Activated naive CD8-positive, alpha-beta T cell treated with anti-CD3 and anti-CD28 coated beads, Interleukin-2, amount 10 ng/mL, durations not matched to agents 7 days and 5 days (primary cell): ENCODE measurements at places on chromosomes 1 and 21. TPM values are rescaled to one million over a fixed set of nuclear protein-coding genes. Genes with fewer than 3 reads are reported as not detected.
A peak's percentile ranks its signal among the peaks of the same experiment; 100 is the strongest.

The LCE2A gene
- total RNA-seq: not detected

GRCh38 chr1:61585714-61586113 is 139.2 kb downstream of the TM2D1 start:
- peaks cover 18% of the 10 kb centered on the region for H3K27me3 ChIP-seq
- no peaks in the 10 kb centered on the region for H3K36me3 ChIP-seq
- H3K4me3 ChIP-seq: no peak overlapping the region

The FHAD1 gene
- 0.34 TPM for total RNA-seq

The USH2A gene
- not detected for total RNA-seq

DNA sequence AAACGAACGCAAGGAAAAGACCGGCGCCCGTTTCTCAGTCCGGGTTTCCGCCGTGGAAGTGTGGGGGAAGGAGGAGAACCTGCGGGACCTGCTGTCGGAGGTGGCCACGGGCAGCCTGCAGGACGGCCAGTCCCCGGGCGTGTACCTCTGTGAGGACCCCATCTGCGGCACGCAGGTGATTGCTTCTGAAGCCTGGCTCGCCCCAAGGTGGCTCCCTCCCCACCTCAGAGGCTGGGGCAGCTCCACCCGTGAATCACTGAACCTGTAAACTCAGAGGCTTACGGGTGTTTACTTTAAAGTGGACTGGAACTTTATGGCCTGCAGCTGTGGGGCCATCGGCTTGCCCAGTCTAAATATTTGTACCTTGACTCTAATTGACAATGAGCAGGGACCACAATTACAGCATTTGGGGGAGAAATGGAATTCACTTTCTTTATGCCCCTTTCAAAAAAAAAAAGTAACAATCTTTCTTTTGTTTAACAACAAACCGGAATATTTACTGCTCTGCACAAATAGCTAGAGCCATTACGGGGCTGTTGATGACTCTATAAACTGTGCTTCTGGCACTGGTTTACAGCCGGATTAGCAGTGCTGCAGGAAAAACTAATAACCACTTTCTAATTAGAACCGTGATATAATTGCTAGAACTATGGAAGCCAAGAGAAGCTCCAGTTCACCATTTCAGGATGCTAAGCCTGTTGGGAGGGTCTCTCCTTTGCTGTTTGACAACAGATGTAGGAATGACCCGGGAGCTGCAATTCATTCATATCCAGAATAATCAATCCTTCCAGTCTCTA is 454.8 kb downstream of the KIF26B start:
- no peak for DNase-seq
- no peaks in the 10 kb centered on the region for H3K36me3 ChIP-seq
- no peak overlapping the region for H3K4me3 ChIP-seq
- H3K27ac ChIP-seq: no peak overlapping the region
- peaks cover 8% of the 10 kb centered on the region for H3K27me3 ChIP-seq

The PKLR gene
- total RNA-seq: not detected

- H3K4me1 ChIP-seq: peaks cover 41% of the 10 kb centered on the region
- peak overlapping the region; percentile 97 for H3K4me3 ChIP-seq
- no peak for DNase-seq
- H3K27ac ChIP-seq: peak overlapping the region; percentile 91
- H3K36me3 ChIP-seq: peaks cover 12% of the 10 kb centered on the region
Observed at GRCh38 chr1:13703128-13703513, 3.1 kb downstream of the PRDM2 start.

- H3K4me1 ChIP-seq: no peaks in the 10 kb centered on the region
- no peak overlapping the region for H3K4me3 ChIP-seq
- peaks cover 5% of the 10 kb centered on the region for H3K27me3 ChIP-seq
- H3K36me3 ChIP-seq: no peaks in the 10 kb centered on the region
- H3K27ac ChIP-seq: no peak overlapping the region
- DNase-seq: no peak
Observed at GRCh38 chr1:17935230-17935629, 172.4 kb upstream of the IGSF21 start.

DNA sequence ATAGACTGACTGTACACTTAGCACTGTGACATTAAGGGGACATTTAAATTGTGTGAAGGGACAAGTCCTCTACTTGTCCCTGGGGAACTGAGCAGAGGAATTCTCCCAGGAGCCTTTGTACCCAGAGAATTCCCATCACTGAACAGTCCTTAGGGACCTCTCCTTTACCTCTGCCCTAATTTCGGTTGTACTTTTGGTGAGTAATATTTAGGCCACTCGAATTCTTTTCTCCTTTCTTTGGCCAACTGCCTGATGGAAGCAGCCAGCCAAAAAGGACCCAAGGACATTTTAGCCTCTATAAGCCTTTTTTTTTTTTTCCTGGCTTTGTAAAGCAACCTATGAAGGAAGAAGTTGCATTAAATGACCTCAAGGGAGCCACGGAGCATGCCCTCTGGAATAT is 71.5 kb downstream of the NR5A2 start:
- H3K36me3 ChIP-seq: peaks cover 2% of the 10 kb centered on the region
- H3K4me1 ChIP-seq: peaks cover 7% of the 10 kb centered on the region
- DNase-seq: no peak
- H3K27ac ChIP-seq: no peak overlapping the region
- peaks cover 17% of the 10 kb centered on the region for H3K27me3 ChIP-seq
- H3K4me3 ChIP-seq: no peak overlapping the region

DNA sequence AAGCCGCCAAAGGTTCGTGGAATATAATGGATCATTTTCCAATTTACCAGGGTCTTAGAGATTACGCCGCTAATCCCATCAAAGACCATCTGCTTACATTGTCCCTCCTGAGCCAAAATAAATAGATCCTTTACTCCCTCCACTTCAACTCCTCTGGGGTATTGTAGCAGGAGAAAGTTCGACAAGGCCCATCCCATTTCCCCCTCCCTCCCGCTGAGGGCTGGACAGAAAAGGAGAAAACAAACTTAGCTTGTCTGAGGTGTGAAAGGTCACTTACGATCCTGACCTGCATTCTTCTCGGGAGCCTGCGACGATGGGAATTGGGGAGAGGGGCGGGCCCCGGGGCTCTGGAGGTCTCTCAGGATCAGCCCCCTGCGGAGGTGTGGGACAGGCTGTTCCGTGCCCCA is 60.8 kb downstream of the MEF2D start:
- no peak for DNase-seq
- peaks cover 19% of the 10 kb centered on the region for H3K4me1 ChIP-seq
- H3K27me3 ChIP-seq: peaks cover 89% of the 10 kb centered on the region
- H3K27ac ChIP-seq: no peak overlapping the region

- H3K27ac ChIP-seq: peak overlapping the region; percentile 39
- H3K4me3 ChIP-seq: no peak overlapping the region
Observed at GRCh38 chr1:24459551-24460266, 42.9 kb upstream of the RCAN3 start.

The LCE1D gene
- not detected for total RNA-seq

- no peak for DNase-seq
- no peak overlapping the region for H3K4me3 ChIP-seq
- H3K36me3 ChIP-seq: no peaks in the 10 kb centered on the region
- H3K27ac ChIP-seq: no peak overlapping the region
- no peaks in the 10 kb centered on the region for H3K27me3 ChIP-seq
Observed at GRCh38 chr1:82405333-82405732, 604.6 kb downstream of the ADGRL2 start.

GRCh38 chr1:166066107-166066506 is 100.7 kb downstream of the FAM78B start:
- DNase-seq: no peak
- H3K36me3 ChIP-seq: no peaks in the 10 kb centered on the region
- no peaks in the 10 kb centered on the region for H3K4me1 ChIP-seq
- no peak overlapping the region for H3K4me3 ChIP-seq
- H3K27ac ChIP-seq: no peak overlapping the region

The SLC25A44 gene
- 30.9 TPM for total RNA-seq

DNA sequence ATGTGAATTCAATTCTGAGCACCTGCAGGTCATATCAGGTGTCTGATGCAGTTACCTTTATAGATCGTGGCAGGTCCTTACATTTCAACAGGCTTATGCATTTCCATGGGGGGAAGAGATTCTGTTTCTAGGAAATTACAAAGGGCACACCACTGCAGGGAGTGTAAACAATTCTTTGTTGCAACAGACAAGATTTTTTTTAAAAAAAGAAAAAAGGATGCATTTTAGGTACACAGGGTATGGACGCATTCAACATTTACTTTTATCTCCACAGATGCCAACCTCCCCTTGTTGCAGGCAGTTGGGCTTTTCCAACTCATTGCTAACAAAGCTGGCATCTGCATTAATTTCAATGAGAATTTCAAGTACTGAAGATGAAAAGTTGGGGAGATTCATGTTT is 13.5 kb upstream of the TEKT2 start:
- H3K27ac ChIP-seq: no peak overlapping the region
- H3K4me1 ChIP-seq: no peaks in the 10 kb centered on the region
- no peaks in the 10 kb centered on the region for H3K27me3 ChIP-seq
- DNase-seq: no peak

GRCh38 chr1:90835661-90836344 is 118.7 kb upstream of the BARHL2 start:
- H3K4me3 ChIP-seq: peak overlapping the region; percentile 28
- peak; percentile 37 for DNase-seq
- no peaks in the 10 kb centered on the region for H3K36me3 ChIP-seq
- peaks cover 89% of the 10 kb centered on the region for H3K27me3 ChIP-seq
- H3K4me1 ChIP-seq: peaks cover 10% of the 10 kb centered on the region
- H3K27ac ChIP-seq: no peak overlapping the region

DNA sequence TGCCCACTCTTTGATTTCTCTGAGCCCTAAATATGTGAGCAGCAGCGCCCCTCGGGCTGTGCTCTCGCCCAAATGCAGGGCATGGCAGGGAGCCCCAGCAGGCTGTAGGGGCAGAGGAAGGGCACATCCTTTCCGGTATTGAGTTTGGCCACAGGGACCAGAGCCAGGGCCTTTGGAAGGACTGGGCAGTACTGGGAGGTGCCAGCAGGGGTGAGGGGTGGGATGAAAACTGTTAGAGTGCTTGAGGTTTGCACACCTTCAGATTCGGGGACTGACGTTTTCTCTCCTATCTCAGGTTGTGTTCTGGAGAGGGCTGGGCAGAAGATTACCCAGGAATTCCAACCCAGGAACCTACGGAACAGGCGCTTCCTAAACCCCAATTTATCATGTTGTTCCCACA is 2.2 kb upstream of the ATP1A2 start:
- no peak for DNase-seq
- no peaks in the 10 kb centered on the region for H3K36me3 ChIP-seq
- peaks cover 16% of the 10 kb centered on the region for H3K27me3 ChIP-seq

GRCh38 chr1:3326516-3327388 is 127.7 kb upstream of the ARHGEF16 start:
- no peaks in the 10 kb centered on the region for H3K27me3 ChIP-seq
- no peaks in the 10 kb centered on the region for H3K36me3 ChIP-seq
- no peaks in the 10 kb centered on the region for H3K4me1 ChIP-seq
- H3K27ac ChIP-seq: no peak overlapping the region
- no peak for DNase-seq

GRCh38 chr1:119874186-119874585 is 22.1 kb downstream of the ADAM30 start:
- H3K4me3 ChIP-seq: no peak overlapping the region
- H3K4me1 ChIP-seq: peaks cover 11% of the 10 kb centered on the region
- no peak overlapping the region for H3K27ac ChIP-seq
- H3K27me3 ChIP-seq: peaks cover 35% of the 10 kb centered on the region

DNA sequence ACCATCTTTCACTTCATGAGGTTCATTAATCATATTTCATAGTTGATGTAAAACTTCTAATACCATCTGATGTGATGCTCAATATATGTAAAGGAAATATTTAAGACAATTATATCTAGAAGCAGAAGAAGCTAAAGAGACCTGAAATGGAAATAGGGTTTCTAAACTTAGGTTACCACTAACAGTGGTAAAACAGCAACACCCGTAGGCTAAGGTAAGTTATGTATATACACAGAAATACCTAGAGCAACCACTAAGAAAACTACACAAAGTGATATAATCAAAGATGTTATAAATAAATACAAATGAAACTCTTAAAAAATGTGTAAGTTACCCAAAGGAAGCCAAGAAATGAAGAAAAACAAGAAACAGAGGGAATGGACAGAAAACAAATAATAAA is 61.1 kb upstream of the TNFSF4 start:
- no peak overlapping the region for H3K4me3 ChIP-seq
- no peak overlapping the region for H3K27ac ChIP-seq
- no peaks in the 10 kb centered on the region for H3K27me3 ChIP-seq

DNA sequence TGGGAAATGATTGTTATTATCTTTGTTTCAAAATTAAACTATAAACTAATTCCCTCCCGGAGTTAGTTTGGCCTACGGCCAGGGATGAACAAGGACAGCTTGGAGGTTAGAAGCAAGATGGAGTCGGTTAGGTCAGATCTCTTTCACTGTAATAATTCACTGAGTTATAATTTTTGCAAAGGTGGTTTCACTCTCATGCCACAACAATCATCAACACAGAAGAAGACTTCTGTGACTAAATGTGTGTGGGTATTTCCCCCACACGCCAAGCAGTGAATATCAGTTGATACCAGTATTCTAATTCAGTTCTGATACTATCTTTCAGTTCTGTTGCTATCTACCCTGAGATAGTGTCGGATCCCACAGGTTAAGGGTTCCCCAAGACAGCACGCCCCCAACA is 215.1 kb downstream of the S1PR1 start:
- H3K36me3 ChIP-seq: peaks cover 2% of the 10 kb centered on the region
- peaks cover 27% of the 10 kb centered on the region for H3K4me1 ChIP-seq
- no peak overlapping the region for H3K27ac ChIP-seq
- H3K27me3 ChIP-seq: peaks cover 8% of the 10 kb centered on the region

DNA sequence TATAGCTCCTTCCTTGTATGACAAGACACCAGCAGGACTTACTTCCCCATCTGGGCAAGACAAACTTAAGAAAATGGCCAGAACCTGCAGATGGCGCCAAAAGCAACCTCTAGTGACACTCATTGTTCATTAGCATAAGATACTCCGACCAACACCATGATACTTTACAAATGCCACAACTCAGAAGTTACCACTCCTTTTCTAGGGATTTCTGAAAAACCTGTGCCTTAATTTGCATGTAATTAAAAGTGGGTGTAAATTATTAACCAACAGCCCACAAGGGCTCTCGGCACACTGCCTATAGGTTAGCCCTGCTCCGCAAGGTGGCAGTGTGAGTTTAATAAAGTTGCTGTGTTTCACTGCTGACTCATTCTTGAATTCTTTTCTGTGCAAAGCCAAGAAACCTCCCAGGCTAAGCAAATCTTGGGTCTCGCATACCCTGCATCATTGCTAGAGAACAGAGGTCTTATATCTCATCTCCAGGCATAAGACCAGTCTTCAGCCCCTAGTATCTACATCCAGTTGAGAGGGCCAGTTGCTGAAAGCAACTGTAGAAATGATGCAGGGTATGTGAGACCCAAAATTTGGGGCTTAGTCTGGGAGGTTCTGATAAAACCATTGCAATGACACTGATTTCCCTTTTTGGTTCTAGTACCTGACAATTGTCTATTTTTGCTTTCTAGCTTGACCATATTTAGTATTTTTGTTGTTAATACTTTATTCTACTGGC is 86.4 kb downstream of the FAF1 start:
- DNase-seq: peak; percentile 48
- no peak overlapping the region for H3K27ac ChIP-seq

GRCh38 chr21:44884097-44884496 is 10.6 kb upstream of the PTTG1IP start:
- H3K36me3 ChIP-seq: peaks cover 2% of the 10 kb centered on the region
- H3K27me3 ChIP-seq: no peaks in the 10 kb centered on the region
- no peak overlapping the region for H3K4me3 ChIP-seq
- H3K4me1 ChIP-seq: peaks cover 20% of the 10 kb centered on the region
- no peak for DNase-seq
